Neural crest cell (in vitro differentiated cells): ENCODE measurements at places on chromosomes 13 and 19. TPM values are rescaled to one million over a fixed set of nuclear protein-coding genes. Genes with fewer than 3 reads are reported as not detected.

DNA sequence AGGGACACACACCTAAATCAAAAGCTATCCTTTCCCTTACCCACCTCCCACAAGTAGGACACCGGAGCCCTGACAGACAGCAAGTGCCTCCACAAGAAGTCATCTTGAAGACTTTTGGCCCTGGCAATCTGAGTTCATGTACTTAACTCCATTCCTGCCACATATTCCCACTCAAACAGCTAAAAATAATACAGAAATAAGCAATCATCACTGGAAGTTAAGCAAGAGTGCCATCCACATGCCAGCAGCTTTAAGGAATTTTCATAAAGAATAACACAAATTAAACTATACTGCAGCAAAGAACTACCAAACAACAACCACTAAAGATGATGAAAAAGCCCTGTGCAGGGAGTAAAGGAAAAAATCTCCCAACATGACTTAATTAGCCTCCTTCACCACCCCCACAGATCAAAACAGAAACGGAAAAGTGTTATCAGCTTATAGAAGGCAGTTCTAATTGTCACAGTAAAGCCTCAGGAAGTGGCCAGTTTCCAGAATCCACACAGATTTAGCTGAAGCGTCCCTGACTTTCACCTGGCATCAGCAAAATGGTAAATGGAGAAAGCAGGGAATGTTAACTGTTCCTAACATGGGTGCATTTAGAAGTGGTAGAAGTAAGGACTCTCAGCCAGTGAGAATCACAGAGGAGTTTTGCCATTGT, 343.9 kb downstream of the TBC1D4 start:
- no peak for DNase-seq
- peaks cover 27% of the 10 kb centered on the region for H3K36me3 ChIP-seq
- no peak overlapping the region for H3K27ac ChIP-seq
- H3K4me1 ChIP-seq: no peaks in the 10 kb centered on the region

KIR3DL1 gene
- not detected in 2 replicates for total RNA-seq

OR7A5 gene
- not detected in 2 replicates for total RNA-seq

PCDH9 gene
- 6.3 and 7.3 TPM in 2 replicates for total RNA-seq

ZNF793 gene
- 17.7 and 18.1 TPM in 2 replicates for total RNA-seq

GRCh38 chr19:10981252-10981895, 20.5 kb downstream of the SMARCA4 start:
- no peak for DNase-seq
- no peak overlapping the region for H3K4me3 ChIP-seq
- H3K4me1 ChIP-seq: peaks cover 17% of the 10 kb centered on the region

BLOC1S3 gene
- total RNA-seq: 9.3 and 9.7 TPM in 2 replicates

GRCh38 chr13:97224544-97225300, 2.6 kb downstream of the MBNL2 start:
- H3K4me3 ChIP-seq: peak overlapping the region; percentile 89
- H3K27me3 ChIP-seq: no peaks in the 10 kb centered on the region
- peak overlapping the region; percentile 76 for H3K27ac ChIP-seq
- H3K36me3 ChIP-seq: peaks cover 3% of the 10 kb centered on the region
- peaks cover 70% of the 10 kb centered on the region for H3K4me1 ChIP-seq

GRCh38 chr13:65656740-65657329, 1573.3 kb downstream of the PCDH9 start:
- H3K27ac ChIP-seq: no peak overlapping the region
- no peak overlapping the region for H3K4me3 ChIP-seq
- no peak for DNase-seq
